ENCODE measurements at places on chromosomes 7 and 10. TPM values are rescaled to one million over a fixed set of nuclear protein-coding genes. Genes with fewer than 3 reads are reported as not detected.

OR6B1 gene
- not detected for total RNA-seq

SPDYE2 gene
- not detected for total RNA-seq

OPALIN gene
- total RNA-seq = not detected

MALRD1 gene
- total RNA-seq = not detected

LRWD1 gene
- 13.9 TPM for total RNA-seq

RBP3 gene
- not detected for total RNA-seq

CALHM3 gene
- total RNA-seq = not detected

LRRC17 gene
- total RNA-seq = 242 TPM

TMEM213 gene
- not detected for total RNA-seq

ADAP1 gene
- total RNA-seq = 11.4 TPM

ACTL6B gene
- not detected for total RNA-seq

PAPOLB gene
- 0.49 TPM for total RNA-seq

PRPS1L1 gene
- not detected for total RNA-seq

LAMB1 gene
- total RNA-seq = 515 TPM

C1QL3 gene
- not detected for total RNA-seq

CC2D2B gene
- total RNA-seq = not detected

SYT15 gene
- total RNA-seq = not detected

TMEM225B gene
- not detected for total RNA-seq

EBLN1 gene
- not detected for total RNA-seq

NEUROG3 gene
- total RNA-seq = not detected

MBL2 gene
- not detected for total RNA-seq

NODAL gene
- not detected for total RNA-seq

CALHM2 gene
- total RNA-seq = 87.0 TPM

TAS2R41 gene
- total RNA-seq = not detected

ADCY1 gene
- total RNA-seq = 0.49 TPM

AFAP1L2 gene
- 2.5 TPM for total RNA-seq

EMX2 gene
- total RNA-seq = not detected

ZNF467 gene
- 4.1 TPM for total RNA-seq

TMEM168 gene
- 14.6 TPM for total RNA-seq

PTF1A gene
- not detected for total RNA-seq

TFR2 gene
- total RNA-seq = 4.5 TPM

OR2A1 gene
- total RNA-seq = not detected

ABHD11 gene
- total RNA-seq = 8.9 TPM

CYP3A7 gene
- not detected for total RNA-seq

ERVW-1 gene
- not detected for total RNA-seq

NRCAM gene
- 67.4 TPM for total RNA-seq

MNX1 gene
- total RNA-seq = not detected

EBF3 gene
- 38.5 TPM for total RNA-seq

ACSM6 gene
- not detected for total RNA-seq

PLAC9 gene
- total RNA-seq = 89.7 TPM

COBL gene
- total RNA-seq = not detected

ATAD1 gene
- total RNA-seq = 26.4 TPM

PLEKHS1 gene
- not detected for total RNA-seq

AGMO gene
- 0.54 TPM for total RNA-seq

TMEM236 gene
- total RNA-seq = under 0.01 TPM

MYL10 gene
- not detected for total RNA-seq

WAPL gene
- 19.3 TPM for total RNA-seq

CYP26A1 gene
- total RNA-seq = not detected

STEAP4 gene
- 2.0 TPM for total RNA-seq

SLC13A4 gene
- not detected for total RNA-seq

LRRTM3 gene
- total RNA-seq = not detected

SPDYE9 gene
- total RNA-seq = not detected

KAZALD1 gene
- total RNA-seq = 21.2 TPM

SLC26A3 gene
- total RNA-seq = not detected

GIMAP6 gene
- total RNA-seq = 0.32 TPM
